ENCODE measurements at places on chromosomes 5 and 9.

DNA sequence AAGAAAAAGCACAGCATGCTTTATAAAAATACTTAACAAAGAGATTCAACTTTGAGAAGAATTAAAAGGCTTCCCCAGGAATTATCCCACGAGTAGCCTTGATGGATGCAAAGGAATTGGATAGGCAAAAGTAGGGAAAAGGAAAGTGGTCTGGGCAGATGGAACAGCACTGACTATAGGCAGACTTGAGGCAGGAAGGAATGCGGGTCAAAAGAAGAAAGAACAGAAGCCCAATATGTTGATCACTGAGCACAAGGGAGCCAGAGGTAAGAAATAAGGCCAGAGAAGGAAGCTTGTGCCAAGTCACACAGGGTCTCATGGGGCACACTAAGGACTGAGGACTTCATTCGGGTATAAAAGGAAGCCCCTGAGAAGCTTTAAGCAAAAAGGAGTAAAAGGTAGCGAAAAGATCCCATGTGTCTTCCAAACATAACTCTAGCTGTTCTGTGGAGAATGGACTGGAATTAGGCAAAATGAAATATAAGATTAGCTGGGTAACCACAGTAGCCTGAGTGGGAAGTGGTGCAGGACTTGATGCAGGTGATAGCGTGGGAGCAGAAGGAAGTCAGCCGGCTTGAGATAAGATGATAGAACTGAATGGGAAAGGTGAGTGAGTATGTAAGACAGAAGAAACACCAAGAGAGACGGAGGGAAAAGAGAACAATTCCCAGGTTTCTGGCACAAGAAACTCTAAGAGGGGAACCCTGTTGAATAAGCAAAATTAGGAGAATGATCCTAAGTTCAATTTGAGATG is 106.6 kb downstream of the DENND1A start:
- no peak for DNase-seq

DNA sequence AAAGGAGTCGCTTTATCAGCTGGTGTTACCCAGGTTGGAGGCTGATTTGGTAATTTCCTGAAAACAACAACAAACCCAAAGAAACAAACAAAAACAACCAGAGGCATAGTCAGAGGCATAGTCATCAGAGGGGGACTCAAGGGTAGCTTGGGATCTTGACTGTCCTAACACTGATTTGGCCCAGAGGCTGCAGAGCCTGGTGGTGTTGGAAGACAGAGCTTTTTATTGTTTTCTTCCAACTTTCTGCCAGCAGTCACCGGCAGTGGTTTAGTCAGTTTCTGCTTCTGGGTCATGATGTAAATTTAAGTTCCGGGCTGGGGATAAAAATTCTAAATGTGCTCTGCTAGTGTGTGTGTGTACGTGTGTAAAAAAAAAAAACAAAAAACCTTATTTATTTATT is 23.5 kb upstream of the NKX2-5 start:
- no peak for DNase-seq

DNA sequence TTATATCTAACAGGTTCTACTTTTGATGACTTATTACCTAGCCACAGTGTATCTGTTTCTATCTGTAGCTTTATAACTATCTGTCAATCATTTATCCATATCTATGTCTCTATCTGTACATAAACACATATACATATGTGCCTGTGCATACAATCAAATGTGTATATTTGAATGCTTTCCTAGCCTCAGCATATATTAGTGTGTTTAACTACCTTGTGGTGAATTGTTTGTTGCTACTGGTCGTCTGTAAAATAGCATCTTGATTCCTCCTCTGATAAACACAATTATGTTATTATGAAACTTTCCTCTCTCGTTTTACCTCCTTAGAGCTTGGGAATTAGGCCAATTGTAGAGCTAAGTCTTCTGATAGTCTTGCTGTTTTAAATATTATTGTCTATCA is 44.4 kb downstream of the PARP8 start:
- no peak for DNase-seq

GRCh38 chr5:133387091-133387490 is 225.2 kb downstream of the FSTL4 start:
- no peak for DNase-seq

DNA sequence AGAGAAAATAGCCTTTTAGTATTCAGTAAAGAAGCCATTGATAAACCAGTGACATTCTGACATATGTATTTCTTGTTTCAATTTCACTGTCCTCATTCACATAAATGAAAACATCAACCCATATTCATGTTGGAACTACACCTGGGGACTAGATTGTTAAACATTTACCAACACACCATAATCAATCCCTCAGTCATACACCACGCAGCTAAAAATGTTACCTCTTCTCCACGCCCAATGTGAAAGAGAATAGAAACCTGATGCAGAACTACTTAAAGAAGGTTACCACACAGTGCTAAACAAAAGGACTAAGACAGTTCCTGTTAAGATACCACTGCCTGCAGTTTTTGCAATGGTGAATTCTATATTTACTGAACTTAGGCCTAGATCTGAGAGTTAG is 518.9 kb downstream of the PRELID2 start:
- no peak for DNase-seq

- no peak for DNase-seq
Observed at GRCh38 chr5:71778678-71779276, 59.7 kb downstream of the CARTPT start.

GRCh38 chr5:76861612-76862011 is 11.8 kb downstream of the S100Z start:
- no peak for DNase-seq

GRCh38 chr9:68678430-68678829 is 26.6 kb upstream of the PIP5K1B start:
- DNase-seq = no peak

- no peak for DNase-seq
Observed at GRCh38 chr9:87500491-87501270, 3.0 kb downstream of the DAPK1 start.

GRCh38 chr9:134326724-134327601 is 708 bp downstream of the RXRA start:
- DNase-seq = no peak

GRCh38 chr9:120713257-120714087 is 798 bp downstream of the MEGF9 start:
- DNase-seq = no peak

- no peak for DNase-seq
Observed at GRCh38 chr5:110751902-110752762, 13.3 kb downstream of the SLC25A46 start.

DNA sequence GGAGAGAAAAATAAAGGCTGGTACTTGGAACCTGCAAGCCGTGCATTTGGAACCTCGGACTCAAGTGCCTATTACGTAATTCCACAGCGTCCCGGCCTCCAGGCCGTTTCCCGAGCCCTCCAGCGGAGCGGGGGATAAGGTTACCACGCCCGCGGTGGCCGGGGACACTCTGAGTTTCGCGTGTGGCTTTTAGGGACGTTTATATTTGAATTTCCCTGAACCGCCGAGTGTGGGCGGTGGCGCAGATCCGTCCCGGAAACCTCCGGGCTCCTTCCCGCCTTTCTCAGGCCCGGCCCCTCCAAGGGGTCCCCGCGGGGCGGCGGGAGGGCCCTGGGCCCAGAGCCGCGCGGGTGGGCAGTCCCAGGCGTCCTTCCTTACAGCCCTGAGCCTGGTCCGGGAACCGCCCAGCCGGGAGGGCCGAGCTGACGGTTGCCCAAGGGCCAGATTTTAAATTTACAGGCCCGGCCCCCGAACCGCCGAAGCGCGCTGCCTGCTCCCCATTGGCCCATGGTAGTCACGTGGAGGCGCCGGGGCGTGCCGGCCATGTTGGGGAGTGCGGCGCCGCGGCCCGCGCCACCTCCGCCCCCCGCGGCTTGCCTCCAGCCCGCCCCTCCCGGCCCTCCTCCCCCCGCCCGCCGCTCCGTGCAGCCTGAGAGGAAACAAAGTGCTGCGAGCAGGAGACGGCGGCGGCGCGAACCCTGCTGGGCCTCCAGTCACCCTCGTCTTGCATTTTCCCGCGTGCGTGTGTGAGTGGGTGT is at the start of gene LMNB1:
TSS of gene LMNB1 (plus strand) at position 638 of the 758 bp plus-strand sequence. CDS start 373 bp downstream, outside the sequence.
- peak; percentile 92 for DNase-seq

GRCh38 chr9:34070606-34071324 is 22.1 kb upstream of the UBAP2 start:
- DNase-seq = no peak

DNA sequence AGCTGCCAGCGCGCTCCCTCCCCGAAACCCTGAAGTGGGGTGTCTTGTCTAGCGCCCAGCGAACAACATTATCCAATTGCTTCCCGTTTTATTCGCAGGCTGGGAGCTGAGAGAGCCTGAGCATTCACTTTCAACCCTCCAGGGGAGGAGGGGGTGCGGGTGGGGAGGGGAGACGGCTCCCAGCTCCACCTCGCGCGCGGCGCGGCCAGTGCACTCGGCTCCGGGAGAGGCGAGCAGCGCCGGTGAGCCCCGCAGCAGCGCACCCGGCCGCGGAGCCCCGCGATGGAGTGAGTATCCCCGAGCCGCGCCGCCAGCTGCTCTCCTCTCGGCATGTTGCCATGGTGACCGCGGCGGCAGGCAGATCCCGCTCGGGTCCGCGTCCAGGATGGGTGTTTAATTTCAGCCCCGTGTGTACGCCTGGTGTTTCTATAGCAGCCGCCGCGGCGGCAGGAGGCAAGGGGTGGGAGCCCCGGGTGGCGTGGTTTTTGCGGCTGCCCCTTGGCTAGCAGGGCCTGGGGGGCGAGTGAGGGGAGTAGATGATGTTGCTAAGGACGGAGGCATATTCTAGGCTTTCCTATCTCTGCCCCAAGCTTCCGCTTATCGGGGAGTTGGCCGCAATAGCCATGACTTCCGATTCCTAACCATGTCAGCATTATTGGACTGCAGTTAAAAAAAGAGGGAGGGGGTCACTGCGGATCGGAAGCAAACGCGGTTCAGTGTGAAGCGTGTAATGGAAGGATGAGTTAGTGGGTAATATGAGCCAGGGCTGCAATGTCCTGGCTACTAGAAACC is 139.2 kb upstream of the PALM2AKAP2 start:
- no peak for DNase-seq

DNA sequence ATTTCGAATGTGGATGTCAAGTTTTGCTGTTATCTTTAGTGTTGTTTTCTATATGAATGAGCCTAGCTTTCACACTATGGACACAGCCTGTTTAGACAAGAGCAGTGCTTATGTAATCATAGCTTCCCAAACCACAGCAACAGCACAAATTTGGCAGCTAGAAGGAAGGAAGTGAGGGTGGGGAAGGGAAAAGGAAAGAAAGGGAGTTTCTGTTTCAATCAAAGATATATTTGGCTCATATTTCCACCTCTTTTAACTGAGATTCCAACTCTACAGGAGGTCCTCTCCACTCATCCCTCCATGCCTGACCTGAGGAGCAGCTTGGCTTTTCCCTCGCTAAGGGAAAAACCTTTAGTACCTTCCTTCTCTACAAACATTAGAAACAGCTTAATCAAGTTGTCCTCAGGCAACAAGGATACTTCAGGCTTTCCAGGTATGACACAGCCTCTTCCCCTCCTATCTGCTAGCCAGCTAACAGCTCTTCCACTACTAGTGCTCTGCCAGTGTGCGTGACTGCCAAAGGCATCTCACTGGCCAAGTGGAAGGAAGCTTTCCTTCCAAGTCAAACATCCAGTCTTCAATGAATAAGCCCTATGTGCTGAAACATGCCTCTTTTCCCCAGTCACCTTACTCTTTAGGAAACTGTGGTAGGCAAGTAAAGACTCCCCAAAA is 268.6 kb upstream of the PTGER4 start:
- DNase-seq = no peak

DNA sequence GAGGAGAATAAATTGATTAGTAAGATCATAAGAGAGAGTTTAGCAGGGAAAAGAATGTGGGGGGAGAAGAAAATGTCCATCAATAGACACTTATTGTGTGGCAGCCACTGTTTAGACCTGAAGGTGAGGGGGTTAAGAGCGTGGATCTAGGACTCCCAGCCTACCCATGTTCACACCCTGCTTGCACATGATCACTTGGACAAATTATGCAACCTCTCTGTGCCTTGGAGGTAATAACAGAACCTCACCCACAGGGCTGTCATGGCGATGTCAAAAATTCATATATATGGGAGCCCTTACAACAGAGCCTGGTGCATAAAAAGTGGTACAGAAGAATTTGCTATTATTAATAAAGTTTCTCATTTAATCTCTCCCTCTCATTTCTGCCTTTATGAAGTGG is 86.0 kb upstream of the EQTN start:
- DNase-seq = no peak

DNA sequence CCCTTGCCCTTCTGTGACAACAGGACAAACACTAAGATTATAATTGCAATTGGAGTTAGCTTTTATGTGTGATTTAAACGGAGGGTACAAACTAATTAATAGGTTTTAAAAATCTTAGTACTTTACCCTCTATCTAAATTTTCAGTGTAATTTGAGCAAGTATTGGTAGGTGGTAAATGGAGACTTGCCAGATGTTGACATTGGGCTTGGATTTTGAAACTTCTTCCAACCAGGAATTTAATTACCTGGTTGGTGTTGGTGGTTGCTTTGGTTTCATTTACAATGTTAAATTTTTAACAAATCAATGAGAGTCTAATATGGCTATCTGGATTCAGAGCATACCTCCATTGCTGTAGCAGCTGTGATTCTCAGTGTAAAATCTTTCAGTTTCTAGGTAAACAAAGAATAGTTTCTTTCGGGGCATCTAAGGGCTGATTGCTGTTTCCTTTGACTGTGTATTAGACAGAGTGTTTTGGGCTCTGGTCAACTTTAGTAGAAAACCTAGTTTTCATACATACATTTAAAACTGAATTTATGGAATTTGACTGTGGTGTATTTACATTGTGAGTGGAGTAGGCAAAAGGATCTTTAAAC is 1.9 kb downstream of the DAPK1 start:
- no peak for DNase-seq

GRCh38 chr5:16727755-16728325 is 111.0 kb upstream of the RETREG1 start:
- no peak for DNase-seq

- no peak for DNase-seq
Observed at GRCh38 chr5:173163219-173163618, 18.9 kb downstream of the BNIP1 start.

GRCh38 chr5:14581891-14582796 is 552 bp downstream of the OTULINL start:
- DNase-seq = peak; percentile 66

GRCh38 chr5:61182449-61182848 is 20.2 kb upstream of the SMIM15 start:
- DNase-seq = no peak

DNA sequence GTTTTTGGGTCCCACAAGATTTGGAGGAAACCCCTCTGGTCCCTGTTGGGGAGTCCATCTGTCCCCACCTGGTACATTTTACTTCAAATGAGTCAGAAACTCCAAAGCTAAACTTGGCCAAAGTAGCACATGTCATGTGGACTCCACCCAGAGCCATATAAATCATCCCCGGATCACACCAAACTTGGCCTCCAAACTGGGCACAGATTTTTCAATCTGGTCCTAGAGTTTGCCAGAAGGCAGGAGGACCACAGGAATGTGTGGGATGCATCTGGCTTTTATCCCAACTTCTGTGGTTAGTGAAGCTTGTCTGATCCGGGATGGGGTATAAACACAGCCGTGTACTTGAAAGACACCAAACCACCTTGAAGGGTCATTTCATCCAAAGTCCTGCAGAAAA is 66.3 kb downstream of the MAT2B start:
- DNase-seq = no peak

- no peak for DNase-seq
Observed at GRCh38 chr5:69004127-69004526, 89.7 kb upstream of the SLC30A5 start.

- DNase-seq = no peak
Observed at GRCh38 chr5:17218353-17219005, 1.0 kb downstream of the BASP1 start.

Measured in activated CD8-positive, alpha-beta memory T cell treated with anti-CD3 and anti-CD28 coated beads for 1 hour (primary cell).